ENCODE measurements at places on chromosomes 2 and 18.

DNA sequence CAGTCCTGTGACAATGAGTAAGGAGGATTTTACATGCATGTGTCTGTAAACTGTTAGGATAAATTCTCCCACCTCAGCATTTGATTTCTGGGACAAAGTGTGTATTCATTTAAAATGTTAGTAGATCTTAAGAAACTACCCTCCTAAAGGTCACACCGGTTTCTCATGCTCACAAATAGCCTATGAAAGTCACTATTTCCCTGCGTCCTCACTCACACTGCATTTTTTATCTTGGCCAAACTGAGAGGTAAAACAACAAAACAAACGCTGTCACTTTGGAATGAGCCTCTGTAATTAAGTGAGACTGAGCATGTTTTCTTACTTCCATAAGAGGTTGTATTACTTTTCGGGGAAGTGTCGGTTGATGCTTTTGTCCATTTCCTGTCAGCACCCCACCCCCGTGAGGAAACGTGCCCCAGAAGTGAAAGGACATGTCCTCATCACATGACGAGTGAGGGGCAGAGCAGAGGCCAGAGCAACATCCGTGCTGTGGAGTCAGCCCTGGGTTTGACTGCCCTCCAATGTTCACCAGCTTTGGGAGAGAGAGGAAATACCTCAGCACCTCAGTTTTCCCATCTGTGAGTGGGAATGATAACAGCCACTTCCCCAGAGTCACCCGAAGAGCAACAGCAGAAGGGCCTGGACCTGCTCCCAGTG, 3.1 kb downstream of the GYPC start:
- DNase-seq = no peak

DNA sequence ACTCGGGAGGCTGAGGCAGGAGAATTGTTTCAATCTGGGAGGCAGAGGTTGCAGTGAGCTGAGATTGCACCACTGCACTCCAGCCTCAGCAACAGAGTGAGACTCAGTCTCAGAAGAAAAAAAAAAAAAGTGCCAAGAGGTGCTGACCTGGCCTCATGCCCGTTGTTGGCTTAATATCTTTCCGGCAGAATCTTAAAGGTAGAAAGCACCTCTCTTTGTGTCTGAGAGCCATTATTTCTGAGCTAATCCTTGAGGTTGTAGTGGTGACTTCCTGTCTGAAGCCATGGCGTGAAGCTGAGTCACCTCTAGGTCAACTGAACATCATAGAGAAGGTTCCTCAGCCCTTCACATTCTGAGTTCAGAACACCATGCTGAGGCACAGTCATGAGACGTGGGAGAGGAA, 60.4 kb downstream of the WDSUB1 start:
- DNase-seq = no peak

DNA sequence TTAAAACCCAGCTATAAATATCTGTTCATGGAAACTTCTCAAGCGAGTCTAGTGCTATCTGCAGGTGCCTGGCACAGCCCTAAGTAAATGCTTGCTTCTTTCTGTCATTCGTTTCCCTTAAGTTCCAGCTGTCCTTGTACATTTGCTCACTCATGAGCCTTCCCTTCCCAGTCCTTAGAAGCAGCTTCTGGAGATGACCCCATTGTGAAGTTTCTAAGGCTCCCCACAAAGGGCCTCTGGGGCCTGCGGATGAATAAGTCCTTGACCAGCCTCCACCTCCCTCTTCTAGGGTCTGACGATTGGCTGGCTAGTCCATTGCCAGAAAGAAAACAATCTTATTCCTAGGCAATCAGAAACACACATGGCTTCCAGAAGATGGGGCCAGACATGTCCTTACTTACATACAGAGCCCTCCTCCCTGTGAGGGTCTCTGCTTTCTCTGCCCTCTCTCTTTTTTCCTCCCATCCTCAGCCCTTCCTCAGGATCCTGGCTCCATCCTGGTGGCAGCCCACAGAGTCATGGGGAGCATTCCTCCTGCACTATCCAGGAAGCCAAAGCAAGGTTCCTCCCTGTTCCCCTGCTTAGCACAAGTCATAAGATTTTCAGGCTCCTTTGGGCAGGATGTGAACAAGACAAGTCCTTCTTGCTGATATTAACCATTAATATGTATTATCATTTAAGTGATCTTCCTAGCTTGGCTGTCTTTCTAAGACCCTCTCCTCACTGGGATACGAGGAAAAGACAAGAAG, 87.3 kb downstream of the TNFRSF11A start:
- no peak for DNase-seq

GRCh38 chr2:22801071-22801470, 583.9 kb upstream of the KLHL29 start:
- no peak for DNase-seq

DNA sequence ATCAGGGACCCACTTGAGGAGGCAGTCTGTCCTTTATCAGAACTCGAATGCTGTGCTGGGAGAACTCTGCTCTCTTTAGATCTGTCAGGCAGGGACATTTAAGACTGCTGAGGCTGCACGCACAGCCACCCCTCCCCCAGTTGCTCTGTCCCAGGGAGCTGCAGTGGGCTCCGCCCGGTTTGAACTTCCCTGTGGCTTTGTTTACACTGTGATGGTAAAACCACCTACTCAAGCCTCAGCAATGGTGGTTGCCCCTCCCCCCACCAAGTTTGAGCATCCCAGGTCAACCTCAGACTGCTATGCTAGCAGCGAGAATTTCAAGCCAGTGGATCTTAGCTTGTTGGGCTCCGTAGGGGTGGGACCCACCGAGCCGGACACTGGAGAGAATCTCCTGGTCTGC, 11.8 kb upstream of the LHCGR start:
- no peak for DNase-seq
